Naive thymus-derived CD8-positive, alpha-beta T cell (primary cell): ENCODE measurements at places on chromosomes 3 and 15.

- DNase-seq, result no peak
Measured at GRCh38 chr3:117793622-117794265, 1084.2 kb downstream of the TUSC7 start.

- DNase-seq, result no peak
Measured at GRCh38 chr3:155296413-155296812, 2.9 kb upstream of the STRIT1 start.

DNA sequence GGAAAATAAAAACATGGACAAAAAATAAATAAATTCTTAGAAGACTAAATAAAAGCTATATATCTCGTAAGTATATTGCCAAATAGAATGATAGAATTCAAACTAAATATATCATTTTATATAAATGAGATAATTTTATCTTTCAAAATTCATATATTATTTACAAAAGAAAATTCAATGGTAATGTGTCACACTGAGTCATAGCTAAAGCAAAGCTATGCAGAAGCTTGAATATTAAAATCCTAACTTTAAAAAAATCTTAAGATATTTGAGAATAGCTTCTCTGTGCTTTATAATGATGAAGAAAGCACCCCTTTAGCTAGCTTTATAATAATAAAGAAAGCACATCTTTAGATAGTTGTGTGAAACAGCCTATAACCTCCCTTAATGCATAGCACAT is 1010.8 kb downstream of the OTOL1 start:
- no peak for DNase-seq

GRCh38 chr3:112555535-112556170 is 6.1 kb downstream of the ATG3 start:
- no peak for DNase-seq
